ENCODE measurements at places on chromosomes 6 and 20.

DNA sequence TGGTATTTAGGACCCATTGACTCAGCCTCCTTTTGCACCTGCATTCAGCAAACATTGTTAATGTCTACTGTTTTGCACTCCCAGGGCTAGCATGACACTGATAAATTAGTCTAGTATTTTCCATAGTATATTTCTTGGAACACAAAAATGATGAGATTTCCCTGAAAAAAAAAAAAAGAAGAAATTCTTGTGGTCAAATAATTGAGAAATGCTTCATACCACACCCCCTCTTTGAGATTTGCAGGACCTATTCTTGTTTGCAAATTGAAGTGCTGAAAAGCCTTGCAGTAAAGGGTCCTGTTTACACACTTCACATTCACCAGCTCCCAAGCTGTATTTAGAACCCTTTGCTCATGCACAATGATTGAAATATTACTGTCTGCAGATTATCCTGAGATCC is 36.3 kb upstream of the CLIC5 start:
- no peak for DNase-seq

GRCh38 chr20:20369250-20370093 is 1.6 kb downstream of the INSM1 start:
- no peak for DNase-seq

- DNase-seq = no peak
Observed at GRCh38 chr20:24955045-24955444, 6.0 kb downstream of the CST7 start.

GRCh38 chr20:50673466-50674137 is 17.7 kb downstream of the RIPOR3 start:
- DNase-seq = no peak

- no peak for DNase-seq
Observed at GRCh38 chr6:152828431-152828830, 77.8 kb downstream of the VIP start.

DNA sequence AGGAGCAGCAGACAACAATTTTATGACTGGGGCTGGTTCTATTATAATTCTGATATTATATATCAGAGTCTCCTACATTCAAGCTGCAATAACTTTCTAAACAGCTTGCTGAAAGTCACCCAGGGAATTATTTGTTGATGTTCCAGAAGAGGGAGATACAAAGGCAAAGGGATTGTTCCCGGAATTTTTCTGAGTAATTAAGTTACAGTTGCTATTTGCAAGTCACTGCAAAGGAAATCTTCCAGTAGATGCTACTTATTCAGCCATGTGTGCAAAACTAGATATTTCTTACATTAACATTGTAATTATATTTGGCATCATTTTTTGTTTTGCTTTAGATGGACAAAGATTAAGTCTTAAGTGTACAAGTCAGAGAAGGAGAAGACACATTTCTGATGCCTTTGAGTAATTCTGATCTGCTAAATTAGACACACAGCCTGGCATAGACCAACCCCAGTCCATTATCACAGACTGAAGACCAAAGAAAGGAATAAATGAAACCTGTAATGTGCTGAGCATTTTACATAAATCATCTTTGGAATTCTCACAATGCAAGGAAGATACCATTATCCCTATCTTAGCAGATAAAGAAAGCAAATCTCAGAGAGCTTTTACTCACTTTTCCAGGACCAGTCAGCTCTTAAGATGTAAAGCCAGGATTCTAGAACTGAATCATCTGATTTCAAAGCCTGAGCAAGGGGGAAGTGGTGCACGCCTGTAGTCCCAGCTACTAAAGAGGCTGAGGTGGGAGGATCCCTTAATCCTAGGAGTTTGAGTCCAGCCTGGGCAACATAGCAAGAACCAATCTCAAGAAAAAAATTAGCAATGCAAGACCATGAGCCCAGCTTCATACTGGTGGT is 62.6 kb upstream of the AKAP12 start:
- no peak for DNase-seq

GRCh38 chr20:25019381-25020155 is 27.0 kb upstream of the APMAP start:
- no peak for DNase-seq

- no peak for DNase-seq
Observed at GRCh38 chr20:32482143-32482441, 103.0 kb downstream of the NOL4L start.

DNA sequence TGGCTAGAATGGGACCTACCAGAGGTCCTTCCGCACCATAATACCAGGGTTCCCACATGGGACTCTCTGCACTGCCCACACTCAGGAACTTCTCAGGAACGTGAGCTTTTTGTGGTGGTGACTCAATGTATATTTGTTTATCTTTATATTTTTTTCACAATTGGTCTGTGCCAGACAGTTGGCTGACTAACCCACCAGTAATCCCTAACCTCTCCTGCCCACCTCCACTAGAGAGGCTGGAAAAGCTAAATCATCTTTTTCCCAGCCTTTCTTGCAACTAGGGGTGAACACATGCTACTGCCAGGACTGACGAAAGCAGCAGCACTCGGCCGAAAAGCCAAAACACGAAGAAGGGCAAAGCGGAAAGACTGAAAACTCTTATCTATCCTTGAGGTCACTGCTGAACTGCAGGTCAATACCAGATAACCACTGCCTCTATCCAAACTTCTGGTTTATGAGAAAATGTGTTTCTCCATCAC is 112.9 kb downstream of the TRERF1 start:
- DNase-seq = no peak

- no peak for DNase-seq
Observed at GRCh38 chr6:130382872-130383490, 17.2 kb downstream of the TMEM200A start.

DNA sequence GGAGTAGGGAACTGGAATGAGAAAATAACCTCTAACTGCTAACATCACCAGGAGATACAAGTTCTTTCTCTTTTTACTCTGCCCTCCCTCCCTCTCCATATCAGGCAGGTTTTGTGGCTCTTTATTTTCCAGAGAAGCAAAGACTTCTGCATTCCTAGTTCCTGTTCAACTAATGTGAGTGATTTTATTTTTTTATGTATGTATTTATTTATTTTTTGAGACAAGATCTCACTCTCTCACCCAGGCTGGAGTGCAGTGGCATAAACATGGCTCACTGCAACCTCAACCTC is 6.0 kb upstream of the IER3 start:
- DNase-seq = no peak

DNA sequence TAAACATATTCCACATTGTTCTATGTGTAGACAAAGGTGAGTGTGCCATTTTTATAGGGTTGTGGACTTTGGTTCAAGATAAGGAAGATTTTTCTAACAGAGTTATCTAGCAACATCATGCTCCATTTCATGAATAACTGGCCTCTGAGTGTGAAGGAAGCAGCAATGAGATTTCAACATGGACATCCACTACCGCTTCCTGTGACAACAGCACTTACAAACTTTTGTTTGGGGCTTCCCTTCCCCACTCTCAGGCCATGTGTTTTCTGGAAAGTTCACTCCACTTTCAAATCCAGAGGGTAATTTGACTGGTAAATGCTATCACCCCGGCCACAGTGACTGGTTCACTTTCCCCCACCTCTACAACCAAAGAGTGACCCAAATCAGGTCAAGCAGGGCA is 38.1 kb upstream of the PROKR2 start:
- no peak for DNase-seq

DNA sequence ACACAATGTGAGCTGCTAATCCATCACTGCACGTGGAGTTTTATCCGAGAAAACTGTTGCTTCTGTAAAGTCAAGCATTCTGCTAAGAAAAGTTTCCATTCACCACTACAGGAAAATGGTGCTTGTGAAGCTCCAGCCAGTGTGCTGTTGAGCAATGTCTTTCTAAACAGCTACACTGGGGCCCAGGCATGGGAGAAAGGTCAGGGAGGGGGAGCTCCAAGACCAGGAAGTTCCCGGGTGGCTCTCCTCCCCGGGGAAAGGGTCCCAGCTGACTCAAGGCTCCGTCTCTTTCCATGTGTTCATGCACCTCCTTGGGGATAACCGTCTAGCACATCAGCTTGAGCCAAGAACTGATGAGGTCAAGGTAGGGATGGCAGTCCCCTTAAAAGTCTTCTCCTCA is 20.5 kb downstream of the RPP40 start:
- DNase-seq = no peak

DNA sequence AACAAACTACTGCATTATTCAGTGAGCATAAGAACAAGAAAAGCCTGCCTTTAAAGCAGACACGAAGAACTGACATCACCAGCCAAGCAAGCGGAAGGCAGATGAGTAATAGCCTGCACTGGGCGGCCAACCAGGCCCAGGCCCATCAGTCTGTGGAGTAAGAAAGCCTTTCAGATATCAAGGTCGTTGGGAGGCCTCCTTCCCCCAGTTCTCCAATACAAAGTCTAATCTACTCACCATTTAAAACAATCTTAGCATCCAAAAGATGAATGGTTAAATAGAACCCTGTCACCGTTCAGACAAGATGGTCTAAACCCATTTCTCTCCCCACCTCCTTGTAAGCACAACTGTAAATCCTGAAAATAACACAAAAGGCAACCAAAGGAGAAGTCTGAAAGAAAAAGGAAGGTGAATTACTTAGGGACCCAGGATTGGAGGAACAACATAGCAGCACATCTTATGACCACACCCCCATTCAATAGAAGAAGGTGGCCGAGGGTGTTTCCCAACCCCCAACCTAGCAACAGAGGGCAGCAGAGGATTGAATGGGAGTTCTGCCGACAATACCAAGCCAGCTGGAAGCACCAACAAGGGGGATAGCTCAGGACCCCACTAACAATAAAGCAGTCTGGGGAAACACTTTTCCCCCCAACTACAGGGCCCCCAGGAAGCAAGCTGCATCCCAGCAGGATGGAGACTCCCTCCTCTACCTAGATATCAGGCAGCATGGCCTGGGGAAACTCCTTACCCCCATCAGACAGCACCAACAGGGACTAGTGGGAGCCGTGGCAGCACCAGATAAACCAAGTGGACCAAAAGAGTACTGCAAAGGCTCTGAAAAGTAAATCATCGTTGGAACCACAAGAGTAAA is 67.9 kb downstream of the ZHX3 start:
- no peak for DNase-seq

- DNase-seq = no peak
Observed at GRCh38 chr6:143952060-143952778, 55.8 kb downstream of the PLAGL1 start.

DNA sequence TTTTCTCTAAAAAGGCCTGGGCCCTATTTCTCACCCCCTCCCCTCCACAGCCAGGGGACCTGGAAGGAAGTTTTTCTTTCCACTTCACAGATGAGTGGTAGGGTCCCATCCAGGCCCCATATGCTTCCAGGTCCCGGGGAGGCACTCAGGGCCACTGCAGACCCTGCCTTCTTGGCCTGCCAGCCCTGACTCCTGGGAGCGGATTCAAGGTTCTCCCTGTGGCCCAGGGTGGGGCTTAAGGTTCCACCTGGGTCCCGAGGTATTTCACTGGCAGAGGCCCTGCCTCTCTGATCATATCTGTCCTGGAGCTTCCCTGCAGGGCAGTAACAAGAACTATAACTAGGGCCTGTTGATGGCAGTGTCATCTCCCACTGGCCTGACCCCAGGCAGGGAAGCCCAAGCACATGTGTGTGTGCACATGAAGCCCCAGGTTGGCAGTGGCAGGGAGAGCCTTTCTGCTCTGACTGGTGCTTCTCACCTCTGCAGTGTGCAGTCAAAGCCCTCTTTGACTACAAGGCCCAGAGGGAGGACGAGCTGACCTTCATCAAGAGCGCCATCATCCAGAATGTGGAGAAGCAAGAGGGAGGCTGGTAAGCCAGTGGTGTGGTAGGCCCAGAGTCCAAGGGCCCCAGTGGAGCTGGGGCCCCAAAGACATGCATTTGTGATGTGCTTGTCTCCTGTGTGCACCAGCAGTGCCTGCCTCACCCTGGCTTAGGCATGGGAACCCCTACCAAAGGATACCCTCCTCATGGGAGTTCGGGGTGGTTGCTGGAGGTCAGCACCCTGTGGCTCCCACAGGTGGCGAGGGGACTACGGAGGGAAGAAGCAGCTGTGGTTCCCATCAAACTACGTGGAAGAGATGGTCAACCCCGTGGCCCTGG is 31.2 kb downstream of the PLCG1 start:
- no peak for DNase-seq

- DNase-seq = no peak
Observed at GRCh38 chr6:31558318-31558625, 10.9 kb downstream of the NFKBIL1 start.

DNA sequence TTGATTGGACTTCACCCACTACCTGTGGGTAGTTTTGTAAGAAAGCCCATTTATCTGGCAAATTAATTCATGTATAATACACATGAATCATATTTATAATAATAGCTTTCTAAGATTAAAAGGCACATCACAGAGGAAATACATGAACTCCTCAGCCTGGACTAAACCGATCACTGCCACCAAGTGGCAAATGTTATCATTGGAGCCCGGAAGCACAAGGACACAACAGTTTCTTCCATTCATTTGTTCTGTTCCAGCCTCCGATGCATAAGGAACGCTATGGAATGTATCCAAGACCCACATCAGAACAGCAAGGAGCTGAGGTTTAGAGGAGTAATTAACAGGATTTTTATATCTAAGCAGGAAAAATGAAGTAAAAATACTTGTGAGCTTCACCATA is 13.9 kb upstream of the IPCEF1 start:
- DNase-seq = no peak

DNA sequence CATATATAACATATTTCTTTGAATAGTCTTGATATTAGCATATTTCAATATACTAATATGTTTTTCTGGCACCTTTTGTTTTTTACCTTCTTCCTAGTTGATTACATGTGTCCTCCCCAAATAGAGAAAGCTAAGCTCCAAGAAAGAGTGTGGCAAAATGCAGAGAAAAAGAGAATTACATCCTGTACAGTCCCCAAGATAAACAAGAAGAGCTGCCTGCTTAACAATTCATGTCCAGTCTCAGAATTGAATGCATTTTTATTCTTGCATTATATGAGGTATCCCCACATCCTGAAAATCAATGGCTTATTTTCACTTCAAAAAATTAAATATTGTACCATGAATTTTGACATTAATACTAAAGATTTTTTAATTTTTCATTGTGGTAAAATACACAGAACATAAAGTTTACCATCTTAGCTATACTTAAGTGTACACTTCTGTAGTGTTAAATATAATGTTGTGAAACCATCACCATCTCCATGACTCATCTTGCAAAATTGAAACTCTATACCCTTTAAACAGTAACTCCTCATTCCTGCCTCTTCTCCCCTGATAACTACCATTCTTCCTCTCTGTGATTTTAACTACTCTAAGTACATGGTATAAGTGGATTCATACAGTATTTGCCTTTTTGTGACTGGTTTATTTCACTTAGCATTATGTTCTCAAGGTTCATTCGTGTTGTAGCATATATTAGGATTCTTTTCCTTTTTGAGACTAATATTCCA is 490.3 kb downstream of the COL12A1 start:
- no peak for DNase-seq

DNA sequence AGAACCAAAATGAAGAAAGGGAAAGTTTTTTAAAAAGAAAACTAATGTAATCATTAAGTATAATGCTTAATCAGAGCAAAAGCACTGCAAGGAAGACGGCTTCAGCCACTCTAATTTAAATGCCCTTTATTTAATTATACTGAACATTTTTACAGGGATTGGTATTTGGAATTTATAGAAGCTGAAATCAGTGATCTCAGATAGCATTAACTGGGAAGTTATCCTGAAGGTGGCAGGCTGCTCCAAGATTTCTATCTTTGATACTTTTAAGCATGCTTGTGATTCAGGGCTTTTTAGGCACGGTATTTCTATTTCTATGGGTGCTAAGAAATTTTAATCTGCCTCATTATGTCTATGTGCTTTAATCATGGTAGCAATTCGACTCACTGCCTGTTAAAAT is 1.3 kb upstream of the NDUFAF4 start:
- DNase-seq = no peak

GRCh38 chr20:37407019-37407566 is 61.2 kb downstream of the SRC start:
- no peak for DNase-seq

Data from activated CD4-positive, CD25-positive, alpha-beta regulatory T cell (primary cell).